ENCODE measurements at places on chromosomes 16 and 17.
A peak's percentile ranks its signal among the peaks of the same experiment; 100 is the strongest.

DNA sequence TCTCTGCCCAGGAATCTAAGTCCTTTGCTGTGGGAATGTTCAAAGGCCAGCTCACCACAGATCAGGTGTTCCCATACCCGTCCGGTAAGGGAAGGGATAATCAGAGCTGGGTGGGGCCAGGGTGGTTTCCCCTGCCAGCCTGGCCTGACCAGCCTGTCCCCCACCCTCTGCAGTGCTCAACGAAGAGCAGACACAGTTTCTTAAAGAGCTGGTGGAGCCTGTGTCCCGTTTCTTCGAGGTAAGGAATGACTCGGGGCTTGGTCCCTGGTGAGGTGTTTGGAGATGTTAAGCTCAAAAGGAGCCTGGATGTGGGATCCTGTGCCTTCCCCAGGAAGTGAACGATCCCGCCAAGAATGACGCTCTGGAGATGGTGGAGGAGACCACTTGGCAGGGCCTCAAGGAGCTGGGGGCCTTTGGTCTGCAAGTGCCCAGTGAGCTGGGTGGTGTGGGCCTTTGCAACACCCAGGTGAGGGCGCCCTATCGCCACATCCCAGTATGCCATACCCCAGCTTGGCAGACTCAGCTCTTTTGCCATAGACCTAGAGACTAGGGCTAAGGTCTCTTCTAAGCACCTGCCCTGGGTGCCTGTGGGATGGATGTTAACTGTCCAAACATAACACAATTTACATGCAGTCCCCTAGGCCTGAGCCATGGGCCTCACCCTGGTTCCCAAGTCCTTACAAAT, 997 bp downstream of the ACADVL start:
- DNase-seq = peak; percentile 69

GRCh38 chr17:1137465-1137894, 42.3 kb downstream of the ABR start:
- peak; percentile 25 for DNase-seq

DNA sequence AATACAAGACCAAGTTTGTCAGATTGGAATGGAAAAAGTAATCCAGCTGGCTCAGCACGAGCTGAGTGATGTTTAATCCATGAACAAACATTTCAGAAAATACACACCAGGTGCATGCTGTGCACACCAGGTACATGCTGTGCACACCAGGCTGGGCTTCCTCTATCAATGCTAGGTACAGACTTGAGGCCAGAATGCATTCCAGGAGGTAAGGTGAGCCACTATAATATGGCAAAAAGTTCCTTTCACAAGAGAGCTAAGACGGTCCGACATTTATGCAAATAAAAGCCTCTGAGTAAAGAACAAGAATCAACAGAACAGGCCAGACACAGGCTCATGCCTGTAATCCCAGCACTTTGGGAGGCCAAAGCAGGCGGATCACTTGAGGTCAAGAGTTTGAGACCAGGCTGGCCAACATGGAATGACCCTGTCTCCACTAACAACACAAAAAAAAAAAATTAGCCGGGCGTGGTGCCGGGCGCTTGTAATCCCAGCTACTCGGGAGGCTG, 128.2 kb downstream of the ZNF778 start:
- DNase-seq = no peak

DNA sequence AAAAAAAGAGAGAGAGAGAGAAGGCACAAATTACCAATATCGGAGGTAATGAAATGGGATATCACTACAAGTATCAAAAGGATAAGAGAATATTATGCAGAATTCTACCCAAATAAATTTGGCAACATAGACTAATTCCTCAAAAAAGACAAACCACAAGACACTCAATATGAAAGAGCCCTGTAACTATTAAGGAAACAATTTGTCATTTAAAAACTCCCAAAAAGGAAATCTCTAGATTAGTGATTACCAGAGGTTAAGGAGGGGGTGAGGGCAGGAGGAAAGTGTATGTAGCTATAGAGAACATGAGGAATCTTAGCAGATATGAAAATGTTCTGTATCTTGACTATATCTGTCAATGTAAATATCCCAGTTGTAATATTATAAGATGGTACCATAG, 54.0 kb downstream of the CFDP1 start:
- no peak for DNase-seq

DNA sequence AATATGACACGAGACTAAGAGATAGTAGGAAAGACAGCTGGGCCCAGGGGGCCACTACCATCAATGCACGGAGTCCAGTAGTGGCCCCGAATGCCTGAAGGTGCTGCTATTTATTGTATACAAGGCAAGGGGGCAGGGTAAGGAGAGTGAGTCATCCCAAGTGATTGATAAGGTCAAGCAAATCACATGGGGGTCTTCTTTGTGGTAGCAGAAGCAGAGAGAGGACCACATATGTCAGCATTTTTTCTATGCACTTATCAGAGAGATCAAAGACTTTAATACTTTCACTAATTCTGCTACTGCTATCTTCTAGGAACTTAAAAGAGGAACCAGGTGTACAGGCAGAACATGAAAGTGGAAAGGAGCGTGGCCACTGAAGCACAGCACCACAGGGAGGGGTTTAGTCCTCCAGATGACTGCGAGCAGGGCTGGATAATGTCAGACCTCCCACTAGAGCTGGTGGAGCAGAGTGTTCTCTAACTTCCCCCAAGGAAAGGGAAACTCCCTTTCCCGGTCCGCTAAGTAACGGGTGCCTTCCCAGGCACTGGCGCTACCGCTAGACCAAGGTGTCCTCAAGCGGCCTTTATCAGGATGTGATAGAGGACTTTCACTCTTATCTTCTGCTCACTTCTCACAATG, 26.4 kb upstream of the ARL4D start:
- no peak for DNase-seq

DNA sequence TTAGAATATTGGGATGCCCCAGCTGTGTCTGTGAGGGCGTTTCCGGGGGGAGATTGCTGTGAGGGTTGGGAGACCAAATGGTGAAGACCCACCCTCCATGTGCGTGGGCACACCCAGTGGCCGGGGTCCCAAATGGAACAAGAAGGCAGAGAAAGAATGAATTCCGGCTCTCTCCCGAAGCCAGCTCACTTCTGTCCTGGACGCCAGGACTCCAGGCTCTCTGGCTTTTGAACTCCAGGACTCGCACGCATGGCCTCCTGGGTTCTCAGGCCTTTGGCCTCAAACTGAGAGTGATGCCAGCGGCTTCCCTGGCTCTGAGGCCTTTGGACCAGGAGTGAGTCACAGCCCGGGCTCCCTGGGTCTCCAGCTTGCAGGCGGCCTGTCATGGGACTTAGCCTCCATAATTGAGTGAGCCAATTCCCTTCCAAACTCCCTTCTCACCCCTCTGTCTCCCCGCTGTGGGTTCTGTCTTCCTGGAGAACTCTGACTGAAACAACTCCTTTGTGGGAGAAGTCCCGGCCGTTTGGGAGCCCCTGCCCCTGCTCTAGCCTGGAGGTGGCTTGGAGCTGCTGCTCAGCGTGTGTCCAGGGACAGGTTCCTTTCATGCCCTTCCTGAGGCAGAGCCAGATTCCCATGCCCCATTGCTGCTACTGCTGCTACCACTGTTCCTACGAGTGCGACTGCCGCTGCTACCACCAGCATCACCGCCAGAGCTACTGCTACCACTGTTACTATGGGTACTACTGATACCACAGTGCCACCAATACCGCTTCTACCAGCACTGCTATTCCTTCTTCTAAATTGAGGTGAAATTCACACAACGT, 49.8 kb upstream of the CBX4 start:
- no peak for DNase-seq

GRCh38 chr16:19393226-19394111, 24.2 kb upstream of the TMC5 start:
- no peak for DNase-seq

GRCh38 chr17:61834610-61835009, 28.7 kb downstream of the BRIP1 start:
- DNase-seq = no peak

DNA sequence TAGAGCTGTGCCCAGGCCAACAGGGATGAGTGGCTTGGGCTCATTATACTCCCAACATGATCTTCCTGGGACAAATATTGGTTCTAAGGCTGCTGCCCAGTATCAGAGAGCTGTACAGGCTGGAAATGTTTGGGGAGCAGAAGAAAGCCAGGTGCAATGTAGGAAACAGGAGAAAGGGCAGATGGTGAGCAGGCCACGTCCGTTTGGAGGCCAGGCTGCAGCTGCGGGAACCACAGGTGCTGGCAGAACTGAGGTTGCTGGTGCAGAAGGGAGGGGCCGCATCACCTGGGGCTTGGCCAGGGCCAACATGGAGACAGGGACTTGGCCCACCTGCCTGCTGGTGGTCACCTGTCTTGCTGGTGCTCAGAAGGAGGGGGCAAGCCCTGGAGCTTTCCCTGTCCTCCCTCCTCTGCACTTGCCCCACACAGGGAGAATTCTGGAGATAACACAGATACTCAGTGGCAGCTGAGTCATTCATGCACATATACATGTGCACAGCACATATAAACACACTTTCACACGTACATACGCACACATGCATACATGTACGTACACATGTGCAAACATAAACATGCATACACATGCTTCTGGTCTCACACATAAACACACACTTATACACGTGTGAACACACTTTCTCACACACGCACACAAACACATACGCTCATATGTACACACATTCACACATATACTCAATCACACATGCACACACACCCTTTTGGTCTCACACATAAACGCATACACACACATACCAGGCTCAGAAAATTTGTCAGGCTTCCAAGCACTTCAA, 67.7 kb downstream of the WSCD1 start:
- no peak for DNase-seq

GRCh38 chr17:79777894-79778503, at the start of gene CBX2:
TSS of gene CBX2 (plus strand) at chr17:79778148. CDS start at chr17:79778236, 88 bp downstream.
- DNase-seq = peak; percentile 74

DNA sequence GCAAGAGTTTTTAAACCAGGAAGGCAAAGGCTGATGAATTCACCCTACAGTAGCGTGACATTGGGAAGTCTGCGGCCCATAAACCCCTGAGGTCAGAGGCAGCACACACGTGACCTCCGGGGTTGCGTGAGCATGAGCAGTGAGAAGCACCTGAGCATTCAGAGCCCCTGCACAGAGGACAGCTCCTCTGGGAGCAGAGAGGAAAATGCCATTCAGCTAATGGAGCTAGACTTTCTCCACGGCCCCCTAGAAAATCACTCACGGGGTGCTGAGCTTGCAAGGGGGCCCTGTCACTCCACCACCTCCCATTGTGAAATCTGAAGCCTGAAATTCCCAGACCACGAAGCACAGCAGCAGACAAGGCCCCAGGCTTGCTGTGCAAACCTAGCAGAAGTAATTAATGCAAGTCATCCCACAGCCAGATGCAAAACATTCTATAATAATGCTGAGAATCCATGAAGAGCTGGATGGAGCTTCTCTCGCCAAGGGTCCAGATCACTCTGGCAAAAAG, 114.9 kb upstream of the RCVRN start:
- no peak for DNase-seq

- no peak for DNase-seq
These were observed 11.3 kb downstream of the DNAAF1 start for GRCh38 chr16:84156342-84156784.

- no peak for DNase-seq
These were observed 16.6 kb upstream of the C16orf74 start for GRCh38 chr16:85767531-85767930.

- no peak for DNase-seq
These were observed 17.7 kb upstream of the CBFA2T3 start for GRCh38 chr16:88994695-88995094.

DNA sequence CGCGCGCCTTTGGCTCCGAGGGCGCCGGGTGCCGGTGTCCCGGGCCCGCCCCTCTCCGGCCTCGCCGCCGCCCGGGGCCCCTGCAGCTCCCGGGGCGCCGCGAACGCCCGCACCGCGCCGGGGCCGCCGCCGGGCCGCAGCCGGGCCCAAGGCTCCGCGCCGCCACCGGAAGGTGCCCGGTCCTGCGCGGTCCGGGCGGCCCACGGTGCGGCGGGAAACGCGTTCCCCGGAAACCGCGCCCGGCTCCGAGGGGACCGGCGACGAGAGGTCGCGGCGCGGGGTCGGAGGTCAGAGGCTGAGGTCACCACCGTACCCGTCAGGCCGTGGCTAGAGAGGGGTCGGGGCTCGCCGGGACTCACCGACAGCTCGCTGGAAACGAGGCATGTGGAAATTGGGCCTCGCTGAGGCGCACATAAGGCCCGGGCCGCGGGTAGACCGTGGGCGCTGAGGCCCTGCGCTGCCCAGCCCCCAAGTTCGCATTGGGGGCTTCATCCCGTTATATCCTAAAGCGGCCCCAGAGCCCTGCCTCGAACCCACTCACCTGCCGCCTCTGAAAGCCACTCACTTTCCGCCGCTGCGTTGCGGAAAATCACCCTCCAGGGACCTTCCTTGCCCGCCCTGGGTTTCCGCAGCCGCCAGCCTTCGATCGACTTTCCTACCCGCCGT, at the start of gene DUS1L:
Gene DUS1L, minus strand, starts transcription at position 167 of the 666 bp plus-strand sequence. CDS start 745 bp downstream, outside the sequence.
- peak; percentile 49 for DNase-seq

DNA sequence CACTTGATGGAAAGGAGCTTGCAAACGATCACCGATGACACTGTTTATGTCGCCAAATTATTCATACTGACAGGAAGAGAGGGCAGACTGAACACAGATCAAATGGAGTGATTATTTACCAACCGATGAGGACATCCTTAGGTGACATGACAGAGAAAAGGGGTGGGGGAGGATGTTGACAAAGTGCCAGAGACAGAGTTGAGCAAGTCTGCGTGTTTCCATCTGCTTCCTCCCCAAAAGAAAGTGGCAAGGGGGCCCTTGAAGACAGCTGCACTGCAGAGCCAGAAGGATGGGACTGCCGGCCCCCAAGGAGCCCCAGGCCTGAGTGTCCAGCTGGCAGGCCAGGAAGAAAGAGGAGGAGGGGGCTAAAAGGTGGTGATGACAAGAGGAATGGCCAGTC, 191.0 kb upstream of the RPL38 start:
- peak; percentile 52 for DNase-seq

DNA sequence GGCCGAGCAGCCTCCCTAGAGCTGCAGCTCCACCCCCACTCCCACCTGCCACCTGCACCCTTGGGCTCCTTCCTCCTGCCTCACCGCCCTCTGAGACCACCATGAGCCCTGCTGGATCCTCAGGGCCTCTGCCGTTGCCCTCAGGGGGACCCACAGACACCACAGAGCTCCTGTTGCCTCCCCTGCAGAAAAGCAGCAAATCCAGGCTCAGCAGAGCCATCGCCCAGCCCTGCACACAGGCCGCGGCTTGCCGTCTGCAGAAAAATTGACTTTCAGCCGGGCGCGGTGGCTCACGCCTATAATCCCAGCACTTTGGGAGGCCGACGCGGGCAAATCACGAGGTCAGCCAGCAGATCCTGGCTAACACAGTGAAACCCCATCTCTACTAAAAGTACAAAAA, 7.0 kb upstream of the PPP1R27 start:
- DNase-seq = no peak

DNA sequence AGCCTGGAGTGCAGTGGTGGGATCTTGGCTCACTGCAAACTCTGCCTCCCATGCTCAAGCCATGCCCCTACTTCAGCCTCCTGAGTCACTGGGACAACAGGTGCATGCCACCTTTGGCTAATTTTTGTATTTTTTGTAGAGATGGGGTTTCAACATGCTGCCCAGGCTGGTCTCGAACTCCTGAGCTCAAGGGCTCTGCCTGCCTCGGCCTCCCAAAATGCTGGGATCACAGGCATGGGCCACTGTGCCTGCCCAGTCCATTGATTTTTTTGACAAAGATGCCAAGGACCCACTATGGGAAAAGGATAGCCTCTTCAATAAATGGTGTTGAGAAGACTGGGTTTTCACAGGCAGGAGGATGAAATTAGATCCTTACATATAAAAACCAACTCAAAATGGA, 10.8 kb upstream of the ADCY7 start:
- DNase-seq = no peak
